CD4-positive, alpha-beta T cell (primary cell): ENCODE measurements at places on chromosomes 3 and 15.
A peak's percentile ranks its signal among the peaks of the same experiment; 100 is the strongest.

DNA sequence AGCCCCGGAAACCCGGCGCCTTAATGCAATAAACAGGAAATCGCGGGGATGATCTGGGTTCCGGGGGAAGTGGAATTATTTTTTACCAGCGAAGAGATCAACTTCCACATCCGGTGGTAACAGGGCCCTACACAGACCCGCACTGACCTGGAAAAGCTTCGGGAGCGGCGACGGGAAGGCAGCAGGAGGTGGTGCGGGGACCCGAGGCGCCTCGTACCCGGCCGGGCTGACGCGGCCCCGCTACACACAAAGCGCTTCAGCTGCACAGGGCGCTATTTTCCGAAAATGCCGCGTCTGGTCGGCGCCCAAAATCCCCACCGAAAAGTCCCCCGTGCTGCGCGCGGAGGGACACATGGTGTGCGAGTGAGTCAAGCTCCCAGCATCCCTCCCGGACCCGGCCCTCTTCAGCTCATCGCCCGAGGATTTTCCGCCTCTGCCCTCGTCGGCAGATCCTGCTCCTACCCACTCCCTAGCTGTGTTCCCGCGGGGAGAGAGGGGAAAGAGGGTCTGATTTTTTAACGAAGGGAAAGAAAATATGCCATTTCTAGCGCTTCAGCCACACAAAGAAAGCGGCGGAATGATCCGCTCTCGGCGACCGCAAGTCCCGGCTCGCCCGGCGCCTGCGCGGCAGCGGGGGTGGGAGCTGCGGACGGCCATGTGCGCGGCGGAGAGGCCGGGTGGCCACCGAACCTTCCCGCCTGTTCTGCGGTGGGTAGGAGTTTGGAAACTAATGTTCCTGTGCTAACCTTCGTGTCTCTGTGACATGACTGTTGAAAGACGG lies at the start of gene GABPB1:
Gene GABPB1, minus strand, starts transcription at position 361 of the 781 bp plus-strand sequence. CDS start 45,400 bp downstream, outside the sequence.
- peak; percentile 95 for DNase-seq

DNA sequence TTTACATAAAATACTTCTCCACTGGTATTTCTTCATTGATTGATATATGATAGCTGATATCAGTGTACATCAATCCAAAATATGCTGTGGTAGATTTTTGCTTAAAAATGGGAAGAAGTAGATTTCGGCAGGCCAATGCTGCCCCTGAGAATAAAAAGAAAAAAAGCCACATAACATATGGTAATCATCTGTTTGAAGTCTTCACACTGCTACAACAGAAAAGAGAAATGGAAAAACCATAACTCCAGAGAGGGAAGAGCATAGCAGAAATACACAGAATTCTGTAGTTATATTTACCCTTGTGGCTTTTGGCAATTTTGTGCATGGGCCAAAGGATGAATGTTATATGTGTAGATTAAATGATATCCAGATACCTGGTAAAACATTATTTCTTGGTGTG lies 143.1 kb upstream of the KCNMB2 start:
- no peak for DNase-seq

DNA sequence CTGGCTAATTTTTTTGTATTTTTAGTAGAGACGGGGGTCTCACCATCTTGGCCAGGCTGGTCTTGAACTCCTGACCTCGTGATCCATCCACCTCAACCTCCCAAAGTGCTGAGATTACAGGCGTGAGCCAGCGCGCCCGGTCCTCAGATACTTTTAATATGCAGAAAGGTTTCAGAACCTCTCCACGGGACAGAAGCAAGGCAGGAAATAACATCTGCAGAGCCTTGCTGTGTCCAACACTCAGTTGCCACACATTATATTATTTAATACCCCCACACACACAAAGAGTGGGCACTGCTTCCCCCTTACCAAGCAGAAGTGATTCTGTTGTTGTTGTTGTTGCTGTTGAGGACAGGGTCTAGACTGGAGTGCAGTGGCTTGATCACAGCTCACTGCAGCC lies 28.0 kb downstream of the OSBPL10 start:
- DNase-seq: no peak

- DNase-seq: no peak
These were observed 6.9 kb upstream of the IL16 start for GRCh38 chr15:81189583-81190283.

DNA sequence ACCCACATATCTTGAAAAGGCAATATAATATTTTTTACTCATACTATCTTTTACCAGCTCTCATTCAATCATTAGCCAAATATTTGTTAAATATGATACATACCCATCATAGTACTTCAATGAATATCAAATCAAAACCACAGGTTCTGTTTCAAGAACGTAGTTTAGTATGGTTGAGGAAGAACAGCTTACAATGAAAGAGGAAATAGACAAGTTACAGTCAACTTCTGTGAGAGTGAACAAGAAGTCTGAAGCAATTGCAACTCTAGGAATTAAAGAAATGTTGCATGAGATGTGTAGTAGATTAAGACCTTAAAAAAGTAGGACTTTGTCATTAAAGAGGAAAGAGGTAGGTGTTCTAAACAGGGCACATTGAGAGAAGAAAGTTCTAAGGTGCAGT lies 9.3 kb downstream of the BCHE start:
- no peak for DNase-seq

DNA sequence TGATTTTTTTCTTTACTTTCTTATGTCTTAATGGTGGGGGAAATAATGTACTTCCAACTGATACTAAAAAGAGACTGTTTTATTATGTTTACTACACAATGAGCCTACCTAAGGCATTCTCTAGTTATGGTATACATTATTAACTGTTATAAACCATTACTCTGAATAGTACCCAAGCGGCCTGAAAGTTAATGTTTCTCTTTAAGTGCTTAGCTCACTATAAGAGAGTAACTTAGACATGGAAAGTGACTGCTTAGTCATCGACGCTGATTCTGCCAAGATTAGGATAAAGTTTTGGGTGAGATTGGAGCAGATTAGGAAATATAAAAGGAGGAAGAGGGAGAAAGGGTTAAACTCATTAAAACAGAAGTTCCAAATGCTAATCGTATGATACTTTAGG lies 365.0 kb downstream of the NLGN1 start:
- DNase-seq: no peak

DNA sequence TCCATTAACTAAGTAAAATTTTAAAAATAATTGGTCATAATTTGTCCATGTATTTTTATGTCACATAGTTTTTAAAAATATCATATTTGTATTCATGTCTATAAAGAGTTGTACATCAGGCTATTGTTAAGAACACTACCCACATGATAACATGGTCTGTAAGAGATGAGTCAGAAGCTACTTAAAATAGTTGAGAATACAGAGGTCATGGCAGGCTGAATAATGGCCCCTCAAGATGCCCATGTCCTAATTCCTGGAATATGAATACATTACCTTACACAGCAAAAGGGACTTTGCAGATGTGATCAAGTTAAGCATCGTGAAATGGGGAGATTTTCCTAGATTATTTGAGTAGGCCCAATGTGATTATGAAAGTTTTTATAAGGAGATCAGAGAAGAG lies 782.9 kb upstream of the GOLIM4 start:
- DNase-seq: no peak

DNA sequence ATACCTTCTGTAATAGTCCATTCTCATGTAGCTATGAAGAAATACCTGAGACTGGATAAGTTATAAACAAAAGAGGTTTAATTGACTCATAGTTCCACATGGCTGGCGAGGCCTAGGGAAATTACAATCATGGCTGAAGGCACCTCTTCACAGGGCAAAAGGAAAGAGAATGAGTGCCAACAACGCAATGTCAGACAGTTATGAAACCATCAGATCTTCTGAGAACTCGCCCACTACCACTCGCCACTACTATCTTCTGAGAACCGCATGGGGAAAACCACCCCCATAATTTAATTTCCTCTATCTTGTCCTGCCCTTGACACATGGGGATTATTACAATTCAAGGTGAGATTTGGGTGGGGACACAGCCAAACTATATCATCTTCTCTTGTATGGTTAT lies 406.8 kb upstream of the CBLB start:
- DNase-seq: no peak

DNA sequence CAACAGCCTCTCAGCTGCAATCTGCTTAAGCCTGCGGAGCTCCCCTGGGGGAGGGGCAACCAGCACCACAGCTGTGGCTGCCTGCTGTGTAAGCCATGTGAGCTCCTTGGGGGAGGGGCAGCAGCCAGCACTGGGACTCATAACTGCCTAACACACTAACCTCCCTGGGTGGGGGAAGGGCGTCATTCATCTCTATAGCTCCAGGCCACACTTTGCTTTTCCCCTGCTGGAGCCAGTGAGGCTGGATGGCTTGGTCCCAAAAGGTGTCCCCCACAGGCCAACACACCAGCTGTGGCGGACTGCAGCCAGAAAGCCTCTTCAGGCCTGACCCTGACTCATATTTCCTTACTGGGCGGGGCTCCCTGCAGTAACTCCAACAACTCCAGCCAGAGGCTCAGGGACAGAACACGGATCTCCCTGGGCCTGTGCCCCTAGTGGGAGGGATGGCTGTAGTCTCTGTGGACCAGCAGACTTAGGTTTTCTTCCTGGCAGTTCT lies 129.8 kb downstream of the PPM1L start:
- DNase-seq: no peak

DNA sequence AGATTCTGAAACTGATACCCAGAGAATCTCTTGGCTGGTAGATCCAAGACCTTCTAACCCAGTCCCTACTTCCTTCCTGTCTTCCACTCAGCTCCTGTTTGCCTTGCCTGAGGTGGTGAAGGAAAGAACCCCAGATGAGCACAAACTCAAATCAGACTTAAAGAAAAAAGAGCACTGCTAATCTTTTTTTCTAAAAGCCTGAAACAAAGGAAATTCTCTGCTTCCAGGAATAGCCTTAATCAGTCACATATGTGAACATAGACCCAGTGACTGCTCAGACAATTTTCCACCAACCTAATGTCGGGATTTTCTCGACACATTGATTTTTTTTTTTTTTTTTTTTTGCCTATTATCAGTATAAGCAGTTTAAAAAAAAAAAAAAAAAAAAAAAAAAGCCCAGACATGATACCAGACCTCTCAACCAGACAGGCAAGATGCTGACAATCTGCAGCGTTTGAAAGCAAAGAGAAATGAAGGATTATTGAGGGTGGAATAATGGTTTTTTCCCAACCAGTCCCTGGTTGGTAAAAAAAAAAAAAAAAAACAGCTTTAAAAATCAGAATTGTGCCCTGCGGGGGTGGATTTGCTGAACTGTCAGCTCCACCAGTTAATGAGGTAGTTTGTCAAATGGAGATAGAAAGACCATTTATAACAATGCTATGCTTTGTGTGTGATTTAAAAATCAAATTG lies 256.8 kb upstream of the RARB start:
- no peak for DNase-seq

DNA sequence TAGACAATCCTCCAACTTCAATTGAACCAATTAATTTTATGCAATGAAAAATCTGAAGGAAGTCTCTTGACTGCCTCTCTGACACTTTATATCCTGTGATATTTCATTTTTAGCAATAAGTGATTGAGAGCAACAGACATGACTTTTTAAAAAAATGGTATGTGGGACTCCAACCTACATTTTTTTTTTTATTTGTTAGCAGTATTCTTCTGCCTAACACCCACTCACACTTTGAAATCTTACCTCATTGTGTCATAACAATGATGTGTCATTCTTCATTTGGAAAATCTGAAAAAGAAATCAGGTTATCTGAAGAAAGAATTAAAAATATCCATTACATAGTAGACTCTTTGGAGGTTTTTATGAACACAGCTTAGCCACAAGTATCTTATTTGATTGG lies 541.3 kb upstream of the KCNMB2 start:
- DNase-seq: no peak

DNA sequence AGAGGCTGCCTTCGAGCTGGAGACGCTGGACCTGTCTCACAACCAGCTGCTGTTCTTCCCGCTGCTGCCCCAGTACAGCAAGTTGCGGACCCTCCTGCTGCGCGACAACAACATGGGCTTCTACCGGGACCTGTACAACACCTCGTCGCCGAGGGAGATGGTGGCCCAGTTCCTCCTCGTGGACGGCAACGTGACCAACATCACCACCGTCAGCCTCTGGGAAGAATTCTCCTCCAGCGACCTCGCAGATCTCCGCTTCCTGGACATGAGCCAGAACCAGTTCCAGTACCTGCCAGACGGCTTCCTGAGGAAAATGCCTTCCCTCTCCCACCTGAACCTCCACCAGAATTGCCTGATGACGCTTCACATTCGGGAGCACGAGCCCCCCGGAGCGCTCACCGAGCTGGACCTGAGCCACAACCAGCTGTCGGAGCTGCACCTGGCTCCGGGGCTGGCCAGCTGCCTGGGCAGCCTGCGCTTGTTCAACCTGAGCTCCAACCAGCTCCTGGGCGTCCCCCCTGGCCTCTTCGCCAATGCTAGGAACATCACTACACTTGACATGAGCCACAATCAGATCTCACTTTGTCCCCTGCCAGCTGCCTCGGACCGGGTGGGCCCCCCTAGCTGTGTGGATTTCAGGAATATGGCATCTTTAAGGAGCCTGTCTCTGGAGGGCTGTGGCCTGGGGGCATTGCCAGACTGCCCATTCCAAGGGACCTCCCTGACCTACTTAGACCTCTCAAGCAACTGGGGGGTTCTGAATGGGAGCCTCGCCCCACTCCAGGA lies 21.1 kb downstream of the NRROS start:
- DNase-seq: no peak
